T47D (cell line): ENCODE measurements at places on chromosomes 1 and 21.

DNA sequence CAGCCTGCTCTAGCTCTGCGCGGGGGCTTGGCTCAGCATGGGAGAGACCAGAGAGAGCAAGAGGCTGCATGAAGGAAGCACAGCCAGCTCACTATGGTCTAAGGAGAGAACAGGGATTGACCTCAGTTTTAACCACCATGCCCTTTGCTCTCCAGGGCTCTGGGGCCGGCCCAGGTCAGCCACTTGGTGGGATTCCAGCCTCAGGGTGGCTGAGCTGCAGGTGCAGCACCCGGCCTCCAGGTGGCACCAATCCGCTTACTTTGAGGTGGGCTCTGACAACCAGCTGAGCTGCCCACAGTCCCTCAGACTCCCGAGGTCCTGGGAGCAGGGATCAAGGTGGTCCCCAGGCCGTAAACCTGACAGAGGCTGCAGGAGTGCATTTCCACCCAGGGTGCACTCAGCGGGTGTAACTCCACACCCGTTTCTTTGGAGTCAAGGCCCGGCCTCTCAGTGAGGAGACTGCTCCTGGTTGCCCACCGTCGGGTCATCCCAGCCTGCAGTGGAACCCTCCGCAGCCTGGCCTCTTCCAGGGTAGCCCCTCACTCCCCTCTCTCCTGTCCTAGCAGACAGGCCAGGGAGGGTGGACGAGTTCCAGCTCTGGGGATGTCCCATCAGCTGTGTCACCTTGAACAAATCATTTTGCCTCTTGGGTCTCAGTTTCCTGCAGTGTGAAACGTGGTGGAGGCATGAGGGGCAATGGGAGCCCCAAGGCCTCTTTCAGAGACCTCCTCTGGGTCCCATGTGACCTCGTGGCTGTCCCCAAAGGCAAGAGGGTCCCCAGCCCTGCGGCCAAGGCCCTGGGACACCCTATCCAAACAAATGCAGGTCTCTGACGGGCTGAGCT, 607 bp upstream of the LGR6 start:
- DNase-seq, result peak; percentile 51

DNA sequence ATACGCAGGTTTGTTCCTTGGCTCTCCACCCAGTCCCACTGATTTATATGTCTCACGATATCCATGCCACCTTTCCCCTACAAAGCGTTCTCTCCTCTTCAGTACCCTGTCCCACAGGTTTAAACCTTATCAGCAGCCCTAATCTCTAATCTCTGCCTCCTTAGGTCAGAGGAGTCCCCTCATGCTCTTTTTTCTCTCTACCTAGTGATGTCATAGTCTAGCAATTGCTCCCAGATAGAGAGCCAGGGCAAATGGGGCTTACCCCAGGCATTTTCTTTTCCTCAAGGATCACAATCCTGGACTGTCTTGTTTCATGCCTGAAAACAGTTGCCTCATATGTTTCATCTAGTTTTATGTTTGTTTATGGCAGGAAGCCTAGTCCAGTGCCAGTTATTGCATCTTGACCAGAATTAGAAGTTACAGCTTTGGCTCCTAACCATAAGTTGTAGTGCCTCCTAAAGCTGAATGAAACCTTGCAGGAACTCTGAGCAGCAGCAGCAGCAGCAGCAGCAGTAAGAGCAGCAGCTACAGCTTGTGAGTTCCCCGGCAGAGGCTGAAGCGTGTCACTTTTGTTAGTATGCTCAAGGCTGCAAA, 26.7 kb upstream of the TP53BP2 start:
- DNase-seq, result no peak

- DNase-seq, result no peak
Observed at GRCh38 chr1:12548279-12548972, 69.6 kb downstream of the DHRS3 start.

DNA sequence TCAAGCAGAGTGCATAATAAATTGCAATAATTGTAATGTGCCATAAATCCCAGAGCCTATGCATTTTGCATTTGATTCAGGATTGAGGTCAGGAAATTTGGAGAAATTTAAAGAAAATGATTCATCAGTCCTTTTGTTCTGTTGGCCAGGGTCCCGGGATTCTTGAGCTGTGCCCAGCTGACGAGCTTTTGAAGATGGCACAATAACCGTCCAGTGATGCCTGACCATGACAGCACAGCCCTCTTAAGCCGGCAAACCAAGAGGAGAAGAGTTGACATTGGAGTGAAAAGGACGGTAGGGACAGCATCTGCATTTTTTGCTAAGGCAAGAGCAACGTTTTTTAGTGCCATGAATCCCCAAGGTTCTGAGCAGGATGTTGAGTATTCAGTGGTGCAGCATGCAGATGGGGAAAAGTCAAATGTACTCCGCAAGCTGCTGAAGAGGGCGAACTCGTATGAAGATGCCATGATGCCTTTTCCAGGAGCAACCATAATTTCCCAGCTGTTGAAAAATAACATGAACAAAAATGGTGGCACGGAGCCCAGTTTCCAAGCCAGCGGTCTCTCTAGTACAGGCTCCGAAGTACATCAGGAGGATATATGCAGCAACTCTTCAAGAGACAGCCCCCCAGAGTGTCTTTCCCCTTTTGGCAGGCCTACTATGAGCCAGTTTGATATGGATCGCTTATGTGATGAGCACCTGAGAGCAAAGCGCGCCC, 8.7 kb downstream of the PROX1 start:
- DNase-seq, result no peak

DNA sequence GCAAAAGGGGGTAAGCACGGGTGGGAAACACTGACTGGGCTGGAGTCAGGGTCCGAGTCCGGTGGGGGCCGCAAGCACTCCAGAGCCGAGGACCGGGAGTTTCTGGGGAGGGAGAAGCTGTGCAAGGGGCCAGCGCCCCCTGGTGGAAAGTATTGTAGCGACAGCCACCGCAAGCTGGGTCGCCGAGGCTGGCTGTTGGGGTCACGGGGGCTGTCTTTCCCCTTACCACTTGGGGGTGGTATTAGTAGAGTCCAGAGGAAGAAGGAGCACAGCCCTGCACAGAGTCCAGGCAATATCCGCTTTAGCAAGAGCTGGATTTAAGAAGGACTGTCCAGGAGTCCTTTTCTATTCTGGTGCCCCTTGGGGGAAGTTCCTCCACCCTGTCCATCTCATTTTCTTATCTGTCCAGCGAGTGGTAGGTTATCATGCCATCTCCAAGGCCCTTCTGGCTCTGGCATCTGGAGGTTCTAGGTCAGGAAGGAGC, 17.9 kb upstream of the ETV3 start:
- no peak for DNase-seq

- no peak for DNase-seq
Observed at GRCh38 chr1:9376430-9376829, 83.7 kb downstream of the SPSB1 start.

DNA sequence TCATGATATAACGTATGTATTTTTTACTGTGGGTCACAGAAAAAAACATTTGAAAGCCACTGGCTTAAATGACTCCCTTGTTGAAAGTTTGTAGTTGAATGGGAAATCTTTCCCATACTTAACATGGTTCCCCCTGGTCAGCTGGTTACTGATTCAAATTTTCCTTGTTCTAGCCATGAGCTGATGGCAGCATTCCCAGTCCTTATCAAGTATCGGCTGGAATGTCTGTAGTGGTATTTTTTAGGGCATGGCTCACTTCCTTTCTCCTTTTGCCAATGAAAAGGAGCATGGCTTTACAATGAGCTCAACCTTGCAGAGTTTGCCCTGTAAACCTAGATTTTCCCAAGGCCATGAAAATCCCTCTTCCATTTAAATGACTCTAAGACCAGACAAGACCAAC, 55.7 kb downstream of the GIPC2 start:
- no peak for DNase-seq

DNA sequence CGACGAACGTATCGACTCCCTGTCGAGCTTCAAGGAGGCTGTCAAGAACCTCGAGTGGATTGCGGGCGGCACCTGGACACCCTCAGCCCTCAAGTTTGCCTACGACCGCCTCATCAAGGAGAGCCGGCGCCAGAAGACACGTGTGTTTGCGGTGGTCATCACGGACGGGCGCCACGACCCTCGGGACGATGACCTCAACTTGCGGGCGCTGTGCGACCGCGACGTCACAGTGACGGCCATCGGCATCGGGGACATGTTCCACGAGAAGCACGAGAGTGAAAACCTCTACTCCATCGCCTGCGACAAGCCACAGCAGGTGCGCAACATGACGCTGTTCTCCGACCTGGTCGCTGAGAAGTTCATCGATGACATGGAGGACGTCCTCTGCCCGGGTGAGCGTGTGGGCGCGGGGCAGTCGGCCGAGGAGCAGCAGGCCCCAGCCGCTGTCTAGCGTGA, 28.0 kb downstream of the COL6A2 start:
- DNase-seq, result no peak

DNA sequence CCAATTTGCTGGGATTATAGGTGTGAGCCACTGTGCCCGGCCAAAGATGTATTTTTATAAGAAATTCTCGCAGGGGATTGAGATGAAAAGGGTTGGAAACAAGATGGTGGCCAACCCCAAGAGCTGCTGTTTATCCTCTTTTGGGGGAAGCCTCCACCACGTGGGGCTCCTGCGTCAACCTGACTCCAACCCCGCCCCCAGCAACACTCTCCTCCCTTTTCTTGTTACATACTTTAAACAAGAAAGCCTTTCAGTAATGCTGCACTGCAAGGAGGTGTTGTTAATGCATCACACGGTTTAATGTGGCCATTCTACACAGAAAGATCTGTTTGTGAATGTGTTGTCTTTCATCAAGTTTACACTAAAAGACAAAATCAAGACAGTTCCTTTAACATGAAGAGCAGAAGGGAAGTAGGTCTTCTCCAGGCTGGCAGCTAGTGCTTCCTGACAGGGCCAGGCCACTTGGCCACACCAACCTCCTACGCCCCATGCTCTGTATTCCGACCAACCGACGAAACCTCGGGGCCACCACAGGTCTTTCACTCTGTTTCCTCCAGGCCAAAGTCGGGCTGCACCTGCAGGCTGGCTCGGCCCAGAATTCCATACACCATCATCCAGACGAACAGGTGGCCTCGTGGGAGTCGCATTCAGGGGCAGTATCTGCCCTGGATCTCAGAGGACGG, 25.9 kb downstream of the C2CD2 start:
- no peak for DNase-seq

DNA sequence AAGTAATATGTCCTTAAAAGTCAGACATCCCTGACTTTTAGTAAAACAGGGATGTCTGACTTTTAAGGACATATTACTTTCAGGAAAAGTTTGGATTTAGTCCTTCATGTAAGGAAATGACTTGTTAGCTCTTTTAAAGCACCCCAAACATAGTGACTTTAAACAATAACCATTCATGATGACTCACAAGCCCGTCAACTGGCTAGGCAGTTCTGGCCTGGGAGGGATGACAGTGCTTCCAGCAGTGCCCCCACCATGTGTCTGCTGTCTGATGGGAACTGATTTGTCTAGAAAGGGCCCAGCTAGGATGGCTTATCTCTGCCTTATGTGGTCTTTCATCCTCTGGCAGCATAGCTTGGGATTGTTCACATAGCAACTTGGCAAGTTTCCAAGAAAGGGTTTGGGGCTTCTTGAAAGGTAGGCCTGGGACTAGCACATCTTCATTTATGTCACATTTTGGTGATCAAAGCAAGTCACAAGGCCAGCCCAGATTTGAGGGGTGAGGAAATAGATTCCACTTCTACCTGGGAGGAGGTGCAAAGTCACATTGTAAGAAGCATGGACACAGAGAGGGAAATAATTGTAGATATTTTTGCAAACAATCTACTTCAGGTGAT, 143.5 kb downstream of the C1orf94 start:
- DNase-seq, result no peak

GRCh38 chr1:28087614-28088167, 719 bp downstream of the EYA3 start:
- no peak for DNase-seq

GRCh38 chr1:151006327-151007052, at the start of gene MINDY1:
MINDY1 (minus strand) TSS chr1:151006902; CDS start chr1:151002617, 4,285 bp downstream.
- DNase-seq, result peak; percentile 82

GRCh38 chr1:226688056-226688748, 50.9 kb downstream of the ITPKB start:
- no peak for DNase-seq

- no peak for DNase-seq
Observed at GRCh38 chr1:9688599-9688998, 37.1 kb downstream of the PIK3CD start.

DNA sequence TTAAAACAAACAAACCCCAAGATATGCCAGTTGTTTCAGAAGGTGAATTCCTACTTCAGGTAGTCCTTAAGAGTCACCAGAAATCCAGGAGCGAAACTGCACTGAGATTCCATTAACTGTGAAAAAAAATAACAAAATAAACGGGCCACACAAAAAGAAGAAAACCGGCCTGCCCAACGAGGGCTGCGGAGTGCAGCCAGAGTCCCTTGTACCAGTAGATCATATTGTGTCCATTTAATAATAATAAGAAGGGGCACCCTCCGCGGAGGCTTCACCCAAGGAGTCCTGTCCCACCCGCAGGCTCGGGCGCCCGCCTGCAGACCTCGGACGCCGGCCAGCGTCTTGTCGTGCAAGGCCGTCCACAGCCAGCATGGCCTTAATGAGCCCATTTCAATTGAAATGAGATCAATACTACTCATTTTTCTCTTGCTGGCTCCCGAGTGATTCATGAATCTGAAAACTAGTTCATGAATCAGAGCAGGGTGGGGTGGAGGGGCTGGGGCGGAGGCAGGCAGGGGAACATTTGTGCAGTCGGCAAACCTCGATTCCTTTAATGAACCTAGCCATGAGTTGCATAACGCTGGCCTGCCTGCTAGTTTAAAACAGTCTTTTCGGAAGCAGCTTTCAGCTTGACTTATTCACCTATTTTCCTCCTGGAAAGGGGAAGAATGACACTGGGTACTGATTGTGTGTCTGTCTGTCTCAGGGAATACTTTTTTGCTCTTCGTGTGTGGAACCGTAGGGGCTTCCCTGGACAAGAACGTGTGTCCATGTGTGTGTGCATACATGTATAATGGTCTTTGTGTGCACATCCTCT, 113.1 kb upstream of the IRF2BP2 start:
- DNase-seq, result no peak

GRCh38 chr1:228901936-228902681, 166.8 kb downstream of the RHOU start:
- no peak for DNase-seq

GRCh38 chr1:193451001-193451400, 264.6 kb upstream of the B3GALT2 start:
- no peak for DNase-seq

DNA sequence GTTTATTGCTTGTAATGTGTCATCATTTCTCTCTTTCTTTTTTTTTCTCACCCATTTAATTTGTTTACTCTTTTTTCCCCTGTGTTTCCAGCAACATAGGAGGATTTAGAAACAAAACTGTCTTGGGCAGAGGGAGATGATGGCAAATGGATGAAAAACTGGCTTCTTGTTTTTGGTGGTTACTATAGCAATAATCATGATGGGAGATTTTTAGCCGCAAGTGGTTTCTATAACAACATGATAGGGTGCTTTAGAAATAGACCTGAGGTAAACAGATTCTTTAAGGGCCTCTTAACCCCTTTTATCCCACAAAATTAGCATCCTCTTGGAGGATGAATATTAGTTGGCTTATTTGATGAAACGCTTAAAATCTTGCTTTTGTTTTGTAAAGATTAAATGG, 51.6 kb downstream of the CRB1 start:
- no peak for DNase-seq

- DNase-seq, result no peak
Observed at GRCh38 chr1:155279268-155279667, 2.0 kb downstream of the HCN3 start.
